ENCODE measurements at places on chromosomes 2 and 18.

DNA sequence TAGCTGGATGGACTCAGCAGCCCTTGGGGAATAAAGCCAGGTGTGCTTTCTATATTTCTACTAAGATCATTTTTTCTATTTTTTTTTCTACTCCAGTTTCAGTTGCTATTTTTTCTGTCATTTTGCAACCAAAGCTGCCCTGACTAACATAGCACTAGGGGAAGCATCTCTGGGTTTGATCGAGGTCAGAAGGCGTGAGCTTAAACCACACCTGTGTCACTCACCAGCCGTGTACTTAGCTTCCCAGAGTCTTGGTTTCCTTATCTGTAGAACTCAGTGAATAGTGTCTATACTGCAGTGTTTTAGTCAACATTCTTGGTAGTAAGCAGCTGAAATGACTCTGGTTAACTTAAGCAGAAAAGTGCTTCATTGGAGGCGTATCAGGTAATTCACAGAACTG lies 489.6 kb upstream of the SPRED2 start:
- no peaks in the 10 kb centered on the region for H3K27me3 ChIP-seq
- no peak overlapping the region for H3K27ac ChIP-seq
- no peaks in the 10 kb centered on the region for H3K36me3 ChIP-seq
- no peak for DNase-seq

DNA sequence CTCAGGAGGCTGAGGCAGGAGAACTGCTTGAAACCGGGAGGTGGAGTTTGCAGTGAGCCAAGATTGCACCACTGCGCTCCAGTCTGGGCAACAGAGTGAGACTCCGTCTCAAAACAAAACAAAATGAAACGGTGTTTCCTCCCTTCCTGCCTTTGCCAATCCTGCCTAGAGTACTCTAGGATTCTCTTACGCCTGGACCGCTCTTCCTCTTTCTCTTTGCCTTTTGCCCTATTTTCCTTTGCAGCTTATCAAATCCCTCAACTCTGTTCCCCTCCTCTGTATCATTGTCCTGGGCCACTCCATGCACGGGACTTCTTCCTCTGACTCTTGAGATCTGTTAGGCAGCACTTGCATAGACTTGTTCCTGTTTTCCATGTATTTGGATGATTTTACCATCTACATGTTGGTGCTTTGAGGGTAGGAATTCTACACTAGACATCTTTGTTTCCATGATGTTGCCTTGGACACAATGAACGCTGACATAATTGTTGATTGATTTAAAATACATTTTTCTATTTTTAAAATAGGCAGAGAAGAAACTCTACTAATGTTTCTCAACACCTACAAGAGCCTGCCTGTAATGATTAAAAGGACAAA lies 24.8 kb upstream of the ACYP2 start:
- no peak overlapping the region for H3K27ac ChIP-seq
- DNase-seq = no peak
- peaks cover 5% of the 10 kb centered on the region for H3K27me3 ChIP-seq
- peaks cover 3% of the 10 kb centered on the region for H3K36me3 ChIP-seq

DNA sequence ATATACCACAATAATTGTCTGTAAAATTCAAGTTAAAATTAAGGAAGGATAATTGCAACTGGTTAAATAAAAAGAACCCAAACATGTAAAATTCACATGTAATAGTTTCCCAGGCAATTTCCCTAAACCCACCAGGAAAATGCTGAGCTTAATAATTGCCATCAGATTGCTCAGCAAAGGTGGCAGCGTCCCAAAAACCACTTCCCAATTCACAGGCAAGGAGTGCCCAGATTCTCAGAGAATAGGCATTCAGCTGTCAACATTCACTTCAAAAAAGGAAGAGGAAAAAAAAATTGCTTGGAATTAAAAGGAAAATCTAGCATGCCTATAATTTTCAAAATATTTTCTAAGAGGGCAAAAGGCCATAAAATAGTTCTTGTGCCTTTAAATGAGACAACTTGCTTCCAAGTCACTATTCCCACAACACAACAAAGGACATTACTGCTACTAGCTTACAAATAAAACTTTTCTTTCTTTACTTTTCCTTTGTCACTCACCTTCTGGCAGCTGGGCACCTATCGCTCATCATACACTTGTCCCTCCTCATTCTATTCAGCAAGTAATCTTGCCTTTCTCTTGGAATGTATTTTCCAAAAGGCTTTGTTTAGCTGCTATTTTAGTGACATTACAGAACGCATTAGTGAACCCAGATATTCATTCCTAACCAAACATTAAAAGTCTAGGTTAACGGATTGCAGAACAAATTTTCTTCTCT lies 15.2 kb downstream of the SRBD1 start:
- peaks cover 70% of the 10 kb centered on the region for H3K36me3 ChIP-seq
- H3K4me1 ChIP-seq = peaks cover 6% of the 10 kb centered on the region
- no peak for DNase-seq
- H3K4me3 ChIP-seq = no peak overlapping the region

DNA sequence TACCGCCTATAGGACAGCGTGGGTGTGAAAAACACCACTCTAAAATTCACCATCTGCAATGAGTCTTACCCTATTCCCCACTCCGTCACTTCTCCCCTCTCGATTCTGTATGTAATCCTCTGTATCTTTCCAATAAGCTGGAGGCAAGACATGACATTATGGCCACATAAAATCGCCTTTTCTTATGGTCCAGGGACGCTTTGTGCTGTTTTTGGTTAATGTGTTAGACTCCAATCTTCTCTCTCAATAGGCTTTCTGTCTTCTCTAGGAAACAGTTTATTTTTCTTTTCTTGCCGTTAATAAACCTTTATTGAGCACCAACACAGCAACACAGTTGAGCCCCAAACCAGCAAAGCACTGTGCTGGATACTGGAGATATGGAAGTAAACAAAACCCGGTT lies 37.9 kb upstream of the ZCCHC2 start:
- H3K4me1 ChIP-seq = peaks cover 8% of the 10 kb centered on the region
- H3K36me3 ChIP-seq = peaks cover 7% of the 10 kb centered on the region
- DNase-seq = no peak
- H3K4me3 ChIP-seq = no peak overlapping the region

- no peak overlapping the region for H3K27ac ChIP-seq
- no peaks in the 10 kb centered on the region for H3K4me1 ChIP-seq
- H3K36me3 ChIP-seq = no peaks in the 10 kb centered on the region
- no peak overlapping the region for H3K4me3 ChIP-seq
- DNase-seq = no peak
Measured at GRCh38 chr18:72460210-72460680, 83.9 kb downstream of the CBLN2 start.

- H3K4me1 ChIP-seq = peaks cover 2% of the 10 kb centered on the region
Measured at GRCh38 chr2:10668402-10669012, 21.3 kb downstream of the NOL10 start.
